ENCODE measurements at places on chromosomes 2 and 18. TPM values are rescaled to one million over a fixed set of nuclear protein-coding genes. Genes with fewer than 3 reads are reported as not detected.

Gene CCDC148
- total RNA-seq = 1.0 TPM

Gene B3GNT7
- total RNA-seq = 8.8 TPM

Gene NOL4
- total RNA-seq = 0.42 TPM

Gene MYO5B
- 114 TPM for total RNA-seq

Gene TFPI
- 34.2 TPM for total RNA-seq

Gene MORN2
- 22.7 TPM for total RNA-seq

Gene C2orf80
- not detected for total RNA-seq

Gene ZAP70
- total RNA-seq = 0.55 TPM

DNA sequence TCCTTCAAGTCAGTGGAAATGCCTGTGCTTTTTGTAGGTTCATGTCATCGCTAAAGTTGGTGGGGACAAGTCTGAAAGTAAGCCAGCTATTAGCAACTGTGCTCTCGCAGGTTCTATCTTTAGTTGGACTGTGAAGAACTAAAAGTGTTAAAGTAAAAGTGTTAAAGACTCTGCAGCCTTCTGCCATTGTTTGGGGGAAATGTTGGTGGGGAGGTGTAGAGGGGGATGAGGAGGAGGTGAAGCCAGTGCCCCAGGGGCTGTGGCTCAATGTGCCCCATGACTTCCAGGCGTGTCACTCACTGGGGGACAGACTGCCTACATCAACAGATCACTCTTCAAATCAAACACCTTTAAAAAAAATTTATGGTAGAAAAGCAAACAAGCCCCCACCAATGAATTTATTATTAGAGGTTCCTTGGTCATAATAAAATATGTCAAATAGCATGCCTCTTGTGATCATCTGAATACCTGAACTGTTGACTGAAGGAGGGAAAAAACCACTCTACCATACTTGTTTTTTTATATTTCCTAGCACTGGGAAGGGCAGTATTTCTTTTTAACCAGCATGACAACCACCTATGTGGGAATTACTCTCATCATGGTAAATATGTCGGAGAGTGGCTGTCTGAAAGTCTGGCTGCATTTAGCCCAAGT is 19.3 kb downstream of the TGFA start:
- DNase-seq = no peak

DNA sequence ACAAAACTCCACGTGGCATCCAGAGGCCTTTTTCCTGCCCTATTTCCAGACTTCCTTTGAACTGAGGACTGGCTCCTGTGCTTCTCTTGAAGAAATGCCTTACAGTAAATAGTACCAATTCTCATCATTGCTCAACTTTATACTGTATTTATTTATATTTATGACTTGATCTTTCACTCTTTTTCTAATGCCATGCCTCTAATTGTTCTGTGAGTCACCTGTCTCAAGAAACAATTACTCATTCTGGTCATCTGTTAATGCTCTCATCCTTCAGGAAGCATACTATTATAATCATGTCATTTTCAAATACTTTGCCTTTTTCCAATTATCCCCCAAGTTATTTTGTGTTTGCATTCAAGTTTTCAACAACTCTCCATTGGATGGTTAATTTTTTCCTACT is 85.9 kb downstream of the DCDC2C start:
- DNase-seq = no peak

- no peak for DNase-seq
Measured at GRCh38 chr18:42296723-42297122, 341.7 kb downstream of the PIK3C3 start.

- DNase-seq = no peak
Measured at GRCh38 chr2:467892-468647, 180.2 kb upstream of the ALKAL2 start.

- DNase-seq = no peak
Measured at GRCh38 chr18:41829647-41830516, 125.2 kb upstream of the PIK3C3 start.

- no peak for DNase-seq
Measured at GRCh38 chr2:44651974-44652373, 289.5 kb upstream of the SIX3 start.

DNA sequence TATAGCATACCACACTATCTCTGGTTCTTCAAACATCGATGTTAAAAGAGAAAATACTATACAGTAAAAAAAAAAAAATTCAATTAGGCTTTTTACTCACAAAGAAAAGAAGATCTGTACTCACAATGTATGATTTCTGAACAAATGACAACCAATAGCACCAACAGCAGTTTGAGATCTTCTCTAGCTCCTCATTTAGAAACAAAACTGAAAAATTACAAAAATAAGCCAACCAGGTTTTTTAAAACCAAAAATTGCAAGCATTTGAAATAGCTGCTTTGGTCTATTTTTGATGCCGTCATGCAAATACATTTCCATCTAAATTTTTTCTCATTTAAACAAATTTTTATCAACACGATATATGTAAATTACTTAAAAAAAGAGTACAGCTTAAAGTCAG is 34.3 kb upstream of the RALBP1 start:
- DNase-seq = no peak

DNA sequence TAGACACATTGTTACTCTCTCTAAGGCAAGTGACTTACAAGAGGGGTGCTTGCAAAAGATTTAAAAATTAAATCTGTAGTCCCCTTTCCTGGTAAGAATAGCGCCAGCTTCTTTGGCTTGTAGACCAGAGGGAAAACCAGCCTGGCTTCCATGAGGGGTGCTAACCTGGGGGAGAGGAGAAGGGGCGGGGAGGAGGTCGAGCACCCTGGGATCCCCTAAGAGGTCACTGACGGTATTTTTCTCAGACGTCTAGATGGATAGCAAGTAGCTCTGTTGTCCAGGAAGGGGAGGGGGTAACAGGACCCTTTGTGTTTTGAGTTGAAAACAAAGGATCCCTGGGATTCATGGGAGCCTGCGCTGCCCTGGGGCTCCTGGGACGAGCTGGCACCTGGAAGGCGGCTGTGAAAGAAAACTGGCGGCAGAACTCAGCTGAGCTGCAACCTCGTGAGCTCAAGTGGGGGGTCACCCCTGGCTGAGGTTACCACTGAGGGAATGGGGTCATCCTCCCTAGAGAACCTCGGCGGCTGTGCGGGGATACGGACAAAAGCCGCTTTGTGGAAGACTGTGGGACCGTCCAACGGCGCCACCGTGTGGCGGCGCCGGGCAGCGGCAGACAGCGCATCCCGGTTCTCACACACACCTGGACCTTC is 37.8 kb upstream of the MRPL19 start:
- DNase-seq = no peak

DNA sequence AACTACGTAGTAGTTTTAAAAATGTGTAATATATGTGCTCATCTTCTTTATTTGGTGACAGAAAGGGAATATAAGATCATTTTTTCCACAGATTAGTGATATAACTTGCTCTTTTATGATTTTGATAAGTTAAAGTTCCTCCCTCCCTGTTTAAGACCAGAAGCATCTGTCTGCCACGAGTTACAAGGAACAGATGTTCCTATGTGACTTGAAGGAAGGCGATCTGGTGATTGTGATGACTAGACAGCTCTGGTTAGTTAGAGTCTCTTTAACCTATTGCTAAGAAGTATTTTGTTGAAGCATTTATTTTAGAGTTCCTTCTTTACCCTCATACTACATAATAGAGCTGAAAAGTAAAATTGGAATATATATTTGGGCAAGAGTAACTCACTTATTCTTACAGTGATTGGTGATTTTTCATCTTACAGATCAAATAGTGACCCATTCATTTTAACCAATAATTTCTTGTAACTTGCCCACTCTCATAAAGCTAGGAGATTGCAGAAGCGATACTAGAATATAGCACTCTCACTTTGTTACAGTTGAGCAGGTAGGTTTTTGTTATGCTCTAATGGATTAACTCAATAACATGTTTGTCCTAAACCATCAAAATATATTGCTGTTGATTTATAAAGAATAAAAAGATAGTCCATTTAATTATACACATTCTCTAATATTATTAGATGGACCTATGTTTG is 218.7 kb downstream of the SLC4A10 start:
- no peak for DNase-seq

- peak; percentile 82 for DNase-seq
Measured at GRCh38 chr2:69770193-69770702, 28.3 kb downstream of the ANXA4 start.

DNA sequence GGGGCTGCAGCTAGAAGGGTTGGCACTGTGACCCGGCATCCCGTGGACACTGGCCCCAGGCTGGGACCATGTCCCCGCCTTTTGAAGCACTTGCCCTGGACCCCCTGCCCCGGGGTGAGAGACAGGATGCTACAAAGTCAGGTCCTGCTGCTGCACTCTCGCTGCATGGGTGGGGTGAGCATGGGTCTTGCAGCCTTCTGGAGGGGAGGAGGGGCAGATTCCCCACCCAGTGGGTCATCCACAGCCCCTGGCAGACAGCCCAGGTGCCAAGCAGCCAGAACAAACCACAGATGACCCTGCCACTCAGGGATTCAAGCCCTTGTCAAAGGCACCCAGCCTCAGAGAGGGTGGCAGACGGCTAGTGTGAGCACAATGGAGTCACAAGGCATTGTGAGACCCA is 5.7 kb upstream of the NMUR1 start:
- DNase-seq = no peak

DNA sequence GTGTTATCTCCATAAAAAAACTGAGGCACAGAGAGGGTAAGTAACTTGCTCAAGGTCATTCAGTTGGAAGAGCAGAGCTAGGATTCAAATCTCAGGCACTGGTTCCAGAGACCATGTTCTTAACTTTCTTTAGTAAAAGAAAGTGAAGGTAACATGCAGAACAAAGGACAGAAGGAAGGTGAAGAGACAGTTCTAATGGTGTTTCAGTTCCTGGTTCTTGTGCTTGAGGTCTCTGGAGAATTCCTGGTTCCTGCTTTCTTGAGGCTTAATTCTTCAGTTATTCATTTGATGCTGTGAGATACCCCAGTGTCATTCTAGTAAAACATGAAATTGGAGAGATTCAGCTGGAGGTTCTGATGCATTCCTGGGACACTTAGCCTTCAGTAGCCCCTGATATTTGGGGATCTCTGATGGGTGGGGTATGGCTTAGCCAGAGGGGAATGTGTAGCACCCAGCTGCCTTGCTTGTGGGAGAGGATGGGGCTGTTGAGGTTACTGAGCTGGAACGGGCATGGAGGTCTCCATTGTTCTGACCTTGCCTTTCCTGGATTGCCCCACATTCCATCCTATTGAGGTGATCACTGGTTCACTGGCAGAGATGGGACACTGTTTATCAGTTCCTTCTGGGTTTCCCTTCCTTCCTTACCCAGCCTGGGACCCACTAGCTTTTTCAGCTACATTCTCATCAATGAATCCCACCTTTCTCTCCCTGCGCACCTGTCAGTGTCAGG is 46.8 kb downstream of the SEMA4F start:
- no peak for DNase-seq

DNA sequence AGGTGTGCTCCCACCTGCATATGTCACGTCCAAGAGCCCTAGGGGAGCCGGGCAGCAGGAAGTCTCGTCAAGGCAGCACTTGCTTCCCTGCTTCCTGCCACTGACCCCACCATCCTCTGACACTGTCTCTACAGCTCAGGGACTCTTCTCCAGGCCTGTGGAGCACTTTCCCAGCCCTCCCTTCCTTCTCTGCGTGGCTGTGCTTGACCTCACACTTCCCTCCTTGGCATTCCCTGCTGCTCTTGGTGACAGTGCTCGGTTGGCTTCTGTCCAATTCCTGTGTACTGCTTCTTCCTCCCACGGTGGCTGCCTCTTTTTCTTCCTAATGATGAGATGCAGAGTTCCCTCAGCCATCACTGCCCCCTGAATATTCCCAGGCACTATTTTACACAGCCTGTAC is 2.8 kb downstream of the CIDEA start:
- DNase-seq = no peak

DNA sequence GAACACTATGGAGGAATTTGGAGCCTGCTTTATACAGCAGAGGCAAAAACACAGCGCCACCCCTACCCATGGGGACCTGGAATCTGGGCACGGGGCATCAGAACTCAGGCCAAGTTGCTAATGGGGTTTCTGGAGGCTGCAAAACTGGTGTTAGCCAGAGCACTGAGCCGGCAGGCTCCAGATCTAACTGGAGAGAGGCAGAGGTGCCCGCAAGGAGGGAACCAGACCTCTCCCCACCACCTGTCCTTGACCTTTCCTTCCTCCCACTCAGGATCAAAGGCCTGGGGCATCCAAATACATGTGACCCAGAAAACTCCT is 126.6 kb downstream of the TNS1 start:
- no peak for DNase-seq

GRCh38 chr2:273333-273732 is 8.6 kb downstream of the ACP1 start:
- DNase-seq = no peak

DNA sequence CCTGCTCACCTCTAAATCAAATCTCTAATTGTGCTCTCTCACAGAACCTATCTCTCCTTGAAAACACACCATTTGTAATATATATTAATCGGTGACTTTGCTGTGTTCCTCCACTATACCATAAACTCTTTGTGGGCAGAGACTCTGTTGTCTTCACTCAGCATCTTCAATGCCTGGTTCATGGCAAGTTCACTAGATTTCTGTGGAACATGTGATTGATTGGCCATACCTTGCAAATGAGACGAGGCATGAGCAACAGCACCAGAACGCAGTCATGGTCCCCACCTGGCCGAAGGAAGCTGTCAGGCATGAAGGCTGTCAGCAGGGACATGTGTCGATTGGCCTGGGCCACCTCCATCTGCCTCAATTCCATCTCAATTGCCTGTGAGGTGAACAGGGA is 11.6 kb downstream of the DCTN1 start:
- DNase-seq = no peak

DNA sequence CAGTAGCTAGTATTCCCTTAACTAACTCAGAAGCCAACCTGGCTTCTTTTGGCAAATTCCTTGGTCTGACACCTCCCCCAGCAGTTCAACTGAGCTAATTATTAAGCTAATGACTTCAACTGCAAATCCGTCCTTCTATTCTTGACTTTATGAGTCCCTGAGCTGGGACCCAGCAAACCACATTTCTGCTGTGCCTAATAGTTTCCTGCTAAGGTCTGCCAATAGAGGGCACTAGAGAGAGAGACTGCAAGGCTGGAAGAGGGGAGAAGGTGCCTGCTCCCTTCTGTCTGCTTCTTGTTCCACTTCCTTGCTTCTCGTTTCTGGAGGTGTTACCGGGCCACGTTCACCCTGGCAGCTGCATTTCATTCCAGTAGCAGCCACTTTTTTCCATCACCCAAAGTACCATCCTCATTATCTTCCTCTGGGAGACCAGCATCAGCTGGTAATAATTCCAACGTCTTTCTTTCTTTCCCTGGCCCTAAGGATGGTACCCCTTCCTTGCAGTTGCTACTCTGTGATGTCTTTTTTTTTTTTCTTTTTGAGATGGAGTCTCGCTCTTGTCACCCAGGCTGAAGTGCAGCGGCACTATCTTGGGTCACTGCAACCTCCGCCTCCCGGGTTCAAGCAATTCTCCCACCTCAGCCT is 352.0 kb downstream of the TNS1 start:
- peak; percentile 86 for DNase-seq

GRCh38 chr2:190470256-190470826 is 62.2 kb downstream of the MFSD6 start:
- DNase-seq = no peak

DNA sequence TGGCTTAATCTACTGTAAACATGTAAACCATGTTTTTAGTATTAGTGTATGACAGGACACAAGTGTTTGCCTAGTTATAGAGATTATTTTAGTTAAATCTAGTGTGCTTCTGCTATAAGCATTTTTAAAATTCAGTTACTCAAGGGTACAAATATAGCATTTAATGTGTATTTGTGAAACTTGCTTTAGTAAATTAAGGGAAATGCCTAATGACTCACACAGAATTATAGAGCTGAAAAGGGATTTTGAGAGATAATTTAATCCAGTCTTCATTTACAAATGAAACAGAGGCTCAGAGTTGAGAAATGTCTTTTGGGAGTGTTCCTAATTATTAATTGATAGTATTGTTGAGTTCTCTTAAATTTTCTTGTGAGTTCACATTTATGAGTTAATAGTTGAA is 8.2 kb downstream of the ACTR3 start:
- DNase-seq = no peak

GRCh38 chr2:238325694-238326093 is 5.4 kb downstream of the TRAF3IP1 start:
- DNase-seq = no peak

Data from kidney epithelial cell (primary cell).